ENCODE measurements at places on chromosomes 11 and 22.

DNA sequence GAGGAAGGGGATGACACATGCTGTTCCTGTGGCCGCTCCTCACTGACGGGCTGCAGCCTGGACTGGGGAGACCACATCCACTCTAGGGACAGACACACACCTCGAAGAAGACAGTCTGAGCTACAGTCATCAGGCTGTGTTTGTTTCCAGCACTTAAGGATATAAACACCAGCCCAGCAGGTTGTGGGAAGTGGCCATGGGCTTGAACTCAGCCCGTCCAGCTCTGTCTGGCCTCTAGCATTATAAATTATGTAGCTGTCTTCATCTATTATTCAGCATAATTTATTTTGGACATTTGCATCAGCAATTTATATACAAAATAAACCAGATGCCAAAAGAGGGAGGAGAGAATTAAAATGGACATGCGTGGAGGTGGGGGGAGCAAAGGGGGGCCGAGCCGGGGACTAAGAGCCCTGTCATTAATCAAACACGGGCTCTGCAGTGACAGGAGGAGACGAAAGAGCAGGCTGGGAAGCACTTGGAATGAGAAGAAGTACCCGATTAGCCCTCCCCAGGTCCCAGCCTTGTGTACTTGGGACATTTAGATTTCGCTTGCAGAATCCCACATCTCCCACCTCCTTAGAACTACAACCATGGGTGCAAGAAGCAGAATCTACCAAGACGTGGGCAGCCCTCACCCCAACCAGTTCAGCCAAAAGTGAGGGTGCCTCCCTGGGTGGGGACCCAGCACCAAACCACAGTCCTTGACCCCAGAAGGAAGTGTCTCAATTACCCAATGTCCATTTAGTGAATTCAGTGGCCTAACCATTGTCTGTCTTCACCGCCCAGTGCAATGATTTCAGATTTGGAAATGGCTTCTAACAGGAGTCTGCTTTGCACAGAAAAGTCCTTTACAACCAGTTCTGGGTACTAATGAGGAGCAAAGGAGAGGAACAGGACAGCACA lies 309.6 kb downstream of the OPCML start:
- H3K27me3 ChIP-seq, result no peaks in the 10 kb centered on the region
- H3K36me3 ChIP-seq, result no peaks in the 10 kb centered on the region
- H3K27ac ChIP-seq, result no peak overlapping the region
- no peaks in the 10 kb centered on the region for H3K4me1 ChIP-seq

DNA sequence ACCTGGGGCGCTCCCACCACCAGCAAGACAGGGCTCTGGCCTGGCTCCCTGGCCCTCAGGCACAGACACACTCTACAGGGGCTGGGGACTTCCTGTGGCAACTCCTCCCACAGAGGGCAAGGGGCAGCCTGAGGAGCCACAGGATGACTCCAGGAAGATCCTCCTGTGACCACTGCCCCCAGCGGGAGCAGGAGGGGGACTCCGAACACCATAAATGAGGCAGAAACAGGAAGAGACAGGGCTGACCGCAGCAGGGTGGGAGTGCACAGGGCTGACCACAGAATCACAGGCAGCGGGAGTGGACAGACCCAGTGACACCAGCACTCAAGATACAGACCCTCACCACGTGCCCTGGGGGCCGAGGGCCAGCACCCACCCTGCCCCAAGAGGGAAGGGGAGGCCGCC lies 10.8 kb downstream of the ARAP1 start:
- no peaks in the 10 kb centered on the region for H3K36me3 ChIP-seq
- DNase-seq, result no peak
- H3K27me3 ChIP-seq, result no peaks in the 10 kb centered on the region

- no peaks in the 10 kb centered on the region for H3K4me1 ChIP-seq
- peaks cover 10% of the 10 kb centered on the region for H3K36me3 ChIP-seq
- H3K27ac ChIP-seq, result no peak overlapping the region
- H3K4me3 ChIP-seq, result no peak overlapping the region
- no peak for DNase-seq
These were observed 66.1 kb downstream of the SCN3B start for GRCh38 chr11:123588117-123588863.

GRCh38 chr11:72981971-72982685 lies 160.0 kb downstream of the FCHSD2 start:
- H3K27me3 ChIP-seq, result no peaks in the 10 kb centered on the region
- no peak overlapping the region for H3K4me3 ChIP-seq
- peak overlapping the region; percentile 20 for H3K27ac ChIP-seq
- H3K4me1 ChIP-seq, result peaks cover 10% of the 10 kb centered on the region

GRCh38 chr11:13603661-13604060 lies 64.8 kb upstream of the FAR1 start:
- no peak overlapping the region for H3K4me3 ChIP-seq
- DNase-seq, result no peak
- no peaks in the 10 kb centered on the region for H3K4me1 ChIP-seq
- no peaks in the 10 kb centered on the region for H3K27me3 ChIP-seq

DNA sequence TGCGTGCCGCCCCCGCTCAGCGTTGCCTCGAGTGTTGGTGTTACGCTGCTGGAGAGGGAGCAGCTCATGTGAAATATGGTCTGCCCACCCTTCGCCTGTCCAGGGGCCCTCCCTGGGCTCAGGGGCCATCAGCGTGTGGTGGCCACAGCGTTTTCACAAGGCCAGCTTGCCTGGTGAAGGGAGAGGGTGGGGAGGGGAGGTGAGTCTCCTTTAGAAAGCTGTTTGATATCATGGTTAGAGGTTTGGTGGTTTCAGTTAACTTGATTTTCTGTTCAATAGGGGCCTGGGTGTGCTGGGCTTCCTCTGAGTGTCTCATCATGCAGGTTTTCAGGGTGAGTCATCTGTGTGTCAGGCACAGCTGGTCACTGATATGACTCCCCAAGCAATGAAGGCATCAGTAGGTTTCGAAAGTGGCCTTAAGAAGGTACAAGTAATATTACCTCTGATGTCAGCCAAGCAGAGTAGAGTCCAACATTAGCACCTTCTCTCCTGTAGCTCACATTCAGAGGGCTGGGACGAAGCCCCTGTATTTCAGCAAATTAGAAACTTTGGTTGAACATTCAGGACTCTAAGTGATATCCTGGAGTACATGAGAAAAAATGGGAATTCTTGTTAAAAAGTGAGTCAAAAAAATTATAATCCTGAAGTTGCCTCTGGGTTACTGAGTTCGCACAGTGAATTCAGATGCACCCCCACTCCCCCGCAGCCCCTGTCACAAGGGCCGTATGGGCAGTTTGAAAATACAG lies 172.5 kb downstream of the TBC1D22A start:
- no peaks in the 10 kb centered on the region for H3K27me3 ChIP-seq
- H3K36me3 ChIP-seq, result peaks cover 32% of the 10 kb centered on the region
- no peak overlapping the region for H3K4me3 ChIP-seq
- peak overlapping the region; percentile 42 for H3K27ac ChIP-seq

DNA sequence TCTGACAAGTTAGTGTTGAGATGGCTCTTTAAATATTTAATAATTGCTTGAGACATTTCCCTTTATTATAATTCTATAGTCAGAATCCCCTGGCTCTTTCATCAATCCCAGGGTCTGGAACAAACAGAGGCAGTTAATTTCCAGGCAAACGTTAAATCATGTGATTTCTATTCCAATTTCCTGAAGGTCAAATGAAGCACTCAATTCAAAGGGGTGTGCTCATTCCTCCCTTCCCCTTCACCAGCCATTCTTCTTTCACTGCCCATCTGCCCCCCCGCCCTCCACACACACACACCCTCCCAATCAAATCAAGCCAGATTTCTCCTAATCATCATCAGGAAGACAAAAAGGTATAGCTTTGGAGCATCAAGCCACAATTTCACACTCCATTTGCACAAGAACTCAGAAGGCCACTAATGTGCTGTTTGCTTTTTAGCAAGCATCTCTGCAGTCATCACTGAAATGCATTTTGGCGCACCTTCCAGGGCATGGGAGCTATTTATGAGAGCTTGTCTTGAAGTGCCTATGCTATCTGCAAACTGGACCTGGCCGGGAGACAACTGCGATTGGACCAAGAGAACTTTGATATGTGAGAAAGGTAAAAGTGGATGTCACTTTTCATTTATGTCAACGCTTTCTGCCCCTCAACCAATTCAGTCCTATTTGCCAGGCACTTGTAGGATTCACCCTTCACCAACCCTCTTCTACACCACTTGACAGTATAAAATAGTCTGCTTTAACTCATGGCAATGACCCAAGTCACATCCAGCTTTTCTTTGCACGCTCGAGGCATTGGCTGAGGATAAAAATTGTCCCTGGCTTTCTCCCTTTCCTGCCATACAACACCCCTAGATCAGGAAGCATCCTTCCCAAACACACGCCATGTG lies 315.1 kb upstream of the API5 start:
- H3K27ac ChIP-seq, result no peak overlapping the region
- no peaks in the 10 kb centered on the region for H3K27me3 ChIP-seq
- H3K36me3 ChIP-seq, result no peaks in the 10 kb centered on the region
- H3K4me3 ChIP-seq, result no peak overlapping the region

DNA sequence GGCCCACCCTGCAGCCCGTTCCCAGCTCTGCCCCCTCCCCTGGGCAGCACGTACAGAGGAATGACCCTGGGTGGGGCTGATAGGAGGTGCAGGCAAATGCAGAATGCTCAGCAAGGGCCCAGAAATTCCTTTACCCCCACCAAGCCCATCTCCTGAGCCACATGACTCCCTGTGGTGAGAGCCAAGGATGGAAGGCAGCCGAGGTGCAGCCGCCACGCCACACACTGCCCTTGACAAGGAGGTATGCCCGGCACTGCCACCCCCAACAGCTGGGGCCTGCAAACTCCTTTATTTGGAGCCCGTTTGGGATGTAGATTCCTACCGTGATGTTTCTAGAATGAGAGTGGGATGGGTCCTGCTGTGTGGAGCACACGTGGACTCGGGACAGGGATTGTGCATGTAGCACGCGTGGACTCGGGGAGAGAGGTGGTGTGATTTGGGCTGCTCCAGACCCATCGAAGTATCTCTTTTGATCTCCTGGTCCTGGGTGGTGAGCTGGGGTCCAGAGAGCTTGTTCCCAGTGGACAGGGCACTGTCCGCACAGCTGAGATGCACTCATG lies 12.9 kb downstream of the GTSE1 start:
- no peaks in the 10 kb centered on the region for H3K4me1 ChIP-seq
- no peak for DNase-seq
- H3K27me3 ChIP-seq, result no peaks in the 10 kb centered on the region
- H3K4me3 ChIP-seq, result no peak overlapping the region

GRCh38 chr11:69010964-69011623 lies 2.0 kb downstream of the MRGPRF start:
- H3K4me3 ChIP-seq, result no peak overlapping the region
- no peaks in the 10 kb centered on the region for H3K36me3 ChIP-seq

GRCh38 chr11:34318111-34319037 lies 39.4 kb downstream of the ABTB2 start:
- H3K36me3 ChIP-seq, result no peaks in the 10 kb centered on the region
- DNase-seq, result no peak
- no peak overlapping the region for H3K4me3 ChIP-seq
- H3K27me3 ChIP-seq, result no peaks in the 10 kb centered on the region
- H3K27ac ChIP-seq, result no peak overlapping the region

DNA sequence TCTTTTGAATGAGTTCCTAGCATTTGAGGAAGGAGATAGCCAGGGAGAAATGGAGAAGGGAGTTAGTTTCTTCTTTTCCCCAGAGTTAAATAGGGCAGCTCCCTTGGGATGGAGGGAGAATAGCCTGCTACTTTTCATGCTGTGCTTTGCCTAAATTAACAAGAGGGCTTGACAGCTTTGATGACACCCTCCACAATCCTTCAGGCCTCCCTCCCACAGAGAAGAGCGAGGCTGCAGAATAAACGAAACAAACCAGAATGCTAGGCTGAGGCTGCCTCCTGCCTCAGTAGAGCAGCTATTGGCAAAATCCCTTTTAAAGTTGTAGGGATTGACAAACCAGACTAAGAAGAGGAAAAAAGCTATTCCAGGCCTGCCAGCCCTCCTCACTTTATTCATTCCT lies 94.6 kb downstream of the C11orf58 start:
- no peaks in the 10 kb centered on the region for H3K36me3 ChIP-seq
- no peak for DNase-seq
- no peaks in the 10 kb centered on the region for H3K27me3 ChIP-seq
- H3K4me3 ChIP-seq, result no peak overlapping the region

GRCh38 chr11:199782-200181 lies 6.9 kb downstream of the SCGB1C1 start:
- H3K36me3 ChIP-seq, result no peaks in the 10 kb centered on the region
- no peak overlapping the region for H3K27ac ChIP-seq
- H3K4me3 ChIP-seq, result no peak overlapping the region
- H3K4me1 ChIP-seq, result no peaks in the 10 kb centered on the region
- no peak for DNase-seq
- no peaks in the 10 kb centered on the region for H3K27me3 ChIP-seq

- no peak overlapping the region for H3K27ac ChIP-seq
- H3K27me3 ChIP-seq, result no peaks in the 10 kb centered on the region
- no peak for DNase-seq
These were observed 315.9 kb downstream of the CADM1 start for GRCh38 chr11:115188188-115188897.

- no peaks in the 10 kb centered on the region for H3K27me3 ChIP-seq
- DNase-seq, result no peak
- no peak overlapping the region for H3K4me3 ChIP-seq
- no peaks in the 10 kb centered on the region for H3K36me3 ChIP-seq
- H3K27ac ChIP-seq, result no peak overlapping the region
- H3K4me1 ChIP-seq, result peaks cover 37% of the 10 kb centered on the region
These were observed 31.0 kb upstream of the HMOX1 start for GRCh38 chr22:35349704-35350538.

DNA sequence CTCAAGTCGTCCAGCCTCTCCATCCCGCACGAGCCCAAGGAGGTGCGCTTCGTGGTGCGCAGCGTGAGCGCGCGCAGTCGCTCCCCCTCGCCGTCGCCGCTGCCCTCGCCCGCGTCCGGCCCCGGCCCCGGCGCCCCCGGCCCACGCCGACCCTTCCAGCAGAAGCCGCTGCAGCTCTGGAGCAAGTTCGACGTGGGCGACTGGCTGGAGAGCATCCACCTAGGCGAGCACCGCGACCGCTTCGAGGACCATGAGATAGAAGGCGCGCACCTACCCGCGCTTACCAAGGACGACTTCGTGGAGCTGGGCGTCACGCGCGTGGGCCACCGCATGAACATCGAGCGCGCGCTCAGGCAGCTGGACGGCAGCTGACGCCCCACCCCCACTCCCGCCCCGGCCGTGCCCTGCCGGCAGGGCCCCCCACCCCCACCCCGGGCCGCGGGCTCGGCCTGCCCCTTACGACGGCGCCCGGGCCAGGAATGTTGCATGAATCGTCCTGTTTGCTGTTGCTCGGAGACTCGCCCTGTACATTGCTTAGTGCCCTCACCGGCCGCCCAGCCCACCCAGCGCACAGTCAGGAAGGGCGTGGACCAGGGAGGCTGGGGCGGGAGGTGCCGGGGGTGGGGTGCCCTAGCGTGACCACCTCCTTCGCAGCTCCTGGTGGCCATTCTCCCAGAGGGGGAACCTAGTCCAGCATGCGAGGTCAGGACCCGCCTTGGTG lies 6.9 kb upstream of the ACR start:
- no peaks in the 10 kb centered on the region for H3K4me1 ChIP-seq
- no peak overlapping the region for H3K4me3 ChIP-seq
- no peak overlapping the region for H3K27ac ChIP-seq
- DNase-seq, result no peak
